ENCODE measurements at places on chromosomes 3 and 15.

GRCh38 chr3:12764171-12764776 lies 5.2 kb upstream of the TMEM40 start:
- no peak for DNase-seq

DNA sequence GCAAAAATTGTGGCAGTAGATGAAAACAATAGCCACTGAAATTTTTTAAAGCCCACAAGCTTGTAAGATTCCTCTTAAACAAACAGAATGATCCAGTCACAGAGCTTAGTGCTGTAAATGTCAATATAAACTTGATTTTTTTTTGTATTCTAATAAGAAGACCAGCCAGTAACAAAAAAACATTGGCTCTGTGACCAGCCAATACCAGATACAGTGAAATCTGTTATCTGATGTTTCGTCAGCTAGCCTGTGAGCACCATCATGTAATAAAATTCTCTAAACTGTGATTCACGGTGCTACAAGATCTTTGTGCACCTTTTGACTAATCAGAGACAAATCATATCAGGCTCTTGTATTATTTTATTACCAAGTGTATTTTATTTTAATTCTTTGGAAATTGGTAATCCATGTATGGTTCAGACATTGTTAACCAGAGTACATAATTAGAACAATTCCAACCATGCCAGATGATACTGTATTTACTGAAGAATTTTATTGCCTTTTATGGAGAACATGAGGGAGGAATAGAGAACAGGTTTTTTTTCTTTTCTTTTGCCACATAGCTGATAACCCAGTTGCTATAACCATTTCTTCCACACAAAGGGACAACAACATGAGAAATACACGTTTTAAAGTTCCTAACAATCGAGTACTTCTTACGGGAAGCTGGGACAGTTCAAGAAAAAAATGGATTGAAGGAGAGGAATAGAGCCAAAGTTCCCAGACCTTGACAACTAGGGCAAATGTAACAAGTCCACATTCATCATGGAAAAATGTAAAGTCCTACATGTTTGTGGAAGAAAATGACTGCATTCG lies 71.9 kb downstream of the FILIP1L start:
- no peak for DNase-seq

GRCh38 chr3:183306798-183307671 lies 54.0 kb downstream of the B3GNT5 start:
- DNase-seq = no peak

DNA sequence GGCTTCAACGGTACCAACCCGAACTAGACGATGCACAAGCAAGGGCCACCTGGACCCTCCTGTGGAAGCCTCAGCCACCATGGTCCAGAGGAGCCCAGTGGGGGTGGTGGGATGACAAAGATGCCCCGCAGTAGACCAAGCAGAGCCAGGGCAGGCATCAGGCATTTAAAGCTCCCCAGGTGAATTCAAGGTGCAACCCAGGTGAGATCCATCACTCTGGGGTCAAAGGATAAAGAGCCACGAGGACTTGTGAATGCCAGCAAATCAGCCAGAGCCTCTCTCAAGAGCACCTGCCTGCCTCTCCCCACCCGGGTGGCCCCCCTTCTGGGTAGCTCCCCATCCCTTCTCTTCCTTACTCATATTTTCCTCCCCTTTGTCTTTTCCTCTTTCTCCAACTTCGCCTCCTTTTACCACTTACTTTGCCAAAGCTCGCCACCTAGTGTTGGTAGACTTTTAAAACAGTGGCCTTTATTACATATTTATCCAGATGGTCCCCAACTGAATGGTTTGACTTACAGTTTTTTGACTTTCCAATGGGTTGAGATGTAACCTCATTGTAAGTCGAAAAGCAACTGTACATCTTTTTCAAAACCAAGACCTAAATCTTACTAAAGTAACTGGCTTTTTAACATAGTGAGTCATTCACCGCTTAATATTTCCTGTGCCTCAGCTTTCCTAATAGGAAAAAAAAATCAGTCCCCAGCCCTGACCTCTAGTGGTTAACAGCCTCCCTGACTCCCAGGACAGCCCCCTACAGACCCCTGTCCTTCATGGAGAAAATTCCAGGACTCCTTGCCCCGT lies 18.8 kb downstream of the PLA2G4F start:
- DNase-seq = no peak

- no peak for DNase-seq
Observed at GRCh38 chr3:49266410-49267095, 10.5 kb downstream of the C3orf62 start.

DNA sequence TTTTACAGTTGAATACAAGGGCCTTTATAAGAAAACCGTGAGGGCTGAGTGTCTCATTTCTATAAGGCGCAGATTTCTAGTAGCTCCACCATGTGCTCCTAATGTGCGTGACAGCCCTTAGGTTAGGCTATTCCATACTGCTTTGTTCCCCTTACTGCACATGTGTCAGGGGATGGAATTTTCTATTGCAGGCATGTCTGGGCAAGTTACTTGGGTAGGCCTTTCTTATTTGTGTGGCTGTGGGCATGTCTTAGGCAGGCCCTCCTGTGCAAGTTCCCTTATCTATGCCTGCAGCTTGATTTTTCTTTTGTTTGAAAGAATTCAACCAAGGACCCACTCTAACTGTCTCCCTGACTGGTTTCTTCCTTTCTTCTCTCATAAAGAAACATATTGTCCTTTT lies 434.2 kb upstream of the CNTN3 start:
- no peak for DNase-seq

DNA sequence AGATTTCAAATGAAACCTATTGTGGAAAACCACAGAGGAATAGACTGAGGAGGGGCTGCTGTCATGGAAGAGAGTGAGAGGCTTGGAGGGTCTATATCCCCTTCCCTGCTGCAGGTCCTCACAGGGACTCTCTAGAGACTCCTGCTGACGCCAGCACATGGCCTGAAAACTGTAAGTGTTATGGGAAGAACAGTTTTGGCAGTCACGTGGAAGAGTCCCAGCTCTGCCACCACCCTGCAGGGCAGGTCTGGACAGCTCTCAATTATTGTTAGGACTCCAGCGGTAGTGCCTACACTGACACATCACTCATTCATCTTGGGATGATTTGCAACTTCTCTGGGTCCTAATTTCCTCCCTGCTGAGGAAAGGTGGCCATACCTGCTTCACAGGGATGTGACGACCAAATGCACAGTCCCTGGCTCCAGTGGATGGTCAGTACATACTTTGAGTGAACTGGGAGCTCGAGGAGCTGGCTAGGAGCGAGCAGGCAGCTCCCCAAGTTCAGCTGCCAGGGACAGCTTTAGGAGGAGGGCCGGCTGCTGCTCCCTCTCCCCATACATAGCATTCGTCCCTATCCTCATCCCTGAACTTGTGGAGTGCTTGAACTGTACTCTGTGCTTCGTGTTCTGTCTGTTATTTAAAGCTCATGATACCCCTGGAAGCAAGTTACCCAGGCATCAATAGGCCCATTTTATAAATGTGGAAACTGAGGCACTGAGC lies 49.2 kb downstream of the CTXND1 start:
- no peak for DNase-seq

DNA sequence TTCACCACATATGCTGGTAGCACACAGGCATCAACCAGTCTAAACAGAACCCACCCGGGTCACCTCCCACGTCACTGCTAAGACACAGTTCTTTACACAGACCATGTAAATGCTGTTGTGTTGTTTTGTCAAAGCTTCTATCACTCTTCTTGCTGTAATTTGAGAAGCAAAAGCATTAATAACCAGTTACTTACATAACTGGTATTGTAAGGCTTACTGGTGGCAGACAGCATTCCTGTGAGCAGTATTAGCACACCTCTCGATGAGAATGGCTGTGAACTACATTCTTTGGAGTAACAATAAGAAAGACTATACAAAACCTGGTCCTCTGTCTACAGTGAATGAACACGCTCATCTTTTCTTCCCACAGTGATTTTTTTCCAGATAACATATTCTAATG lies 479.2 kb downstream of the LPP start:
- DNase-seq = no peak

GRCh38 chr3:114584734-114585371 lies 291.0 kb downstream of the TIGIT start:
- DNase-seq = no peak
